ENCODE measurements at places on chromosomes 1 and 21. TPM values are rescaled to one million over a fixed set of nuclear protein-coding genes. Genes with fewer than 3 reads are reported as not detected.

- H3K36me3 ChIP-seq, result no peaks in the 10 kb centered on the region
- peak overlapping the region; percentile 45 for H3K27ac ChIP-seq
- no peak for DNase-seq
These were observed 116.1 kb downstream of the PSMG1 start for GRCh38 chr21:39066829-39067780.

GRCh38 chr1:239237912-239238311 is 148.5 kb upstream of the CHRM3 start:
- no peak for DNase-seq
- H3K36me3 ChIP-seq, result no peaks in the 10 kb centered on the region
- no peak overlapping the region for H3K27ac ChIP-seq
- no peaks in the 10 kb centered on the region for H3K4me1 ChIP-seq
- no peak overlapping the region for H3K4me3 ChIP-seq
- H3K27me3 ChIP-seq, result no peaks in the 10 kb centered on the region

DNA sequence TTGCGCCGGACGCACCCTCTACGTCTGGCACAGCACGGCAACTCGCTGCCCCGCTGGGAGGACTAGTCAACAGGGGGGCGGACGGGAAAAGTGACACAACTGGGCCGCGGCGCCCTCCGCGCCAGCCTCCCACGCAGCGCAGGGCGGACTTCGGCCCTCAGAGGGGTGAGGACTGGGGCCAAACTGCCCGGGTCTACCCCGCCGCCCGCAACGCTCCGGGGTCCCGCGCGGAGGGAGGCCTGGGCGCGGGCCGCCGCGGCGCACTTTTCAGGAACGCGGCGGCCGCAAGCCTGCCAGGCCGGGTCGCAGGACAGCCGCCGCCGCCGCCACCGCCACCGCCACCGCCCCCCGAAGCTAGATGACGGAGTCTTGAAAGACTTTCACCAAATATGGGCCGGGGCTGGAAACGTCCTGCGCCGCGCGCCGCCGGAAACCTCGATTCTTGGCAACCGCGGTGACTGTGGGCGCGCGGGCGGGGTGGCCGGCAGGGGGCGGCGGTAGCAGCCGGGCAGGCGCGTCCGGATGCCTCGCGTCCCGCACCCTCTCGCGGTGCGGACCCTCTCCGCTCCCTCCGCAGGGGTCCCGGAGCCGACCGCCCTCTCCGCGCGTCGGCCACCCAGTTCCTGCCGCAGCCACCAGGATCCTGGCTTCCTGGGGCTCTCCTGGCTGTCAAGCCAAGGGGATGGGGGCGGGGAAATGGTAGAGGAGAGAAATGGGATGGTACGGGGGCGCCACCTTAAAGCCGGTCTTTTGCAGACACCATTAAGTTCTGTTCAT is 3.7 kb upstream of the CCN1 start:
- H3K4me1 ChIP-seq, result peaks cover 48% of the 10 kb centered on the region
- peak overlapping the region; percentile 54 for H3K4me3 ChIP-seq
- H3K36me3 ChIP-seq, result no peaks in the 10 kb centered on the region
- peak overlapping the region; percentile 87 for H3K27ac ChIP-seq
- H3K27me3 ChIP-seq, result peaks cover 57% of the 10 kb centered on the region

The GPATCH3 gene
- total RNA-seq, result 16.3 TPM

The S100A7 gene
- not detected for total RNA-seq
